IPS DF 6.9 (cell line): ENCODE measurements at places on chromosomes 3 and 15.

DNA sequence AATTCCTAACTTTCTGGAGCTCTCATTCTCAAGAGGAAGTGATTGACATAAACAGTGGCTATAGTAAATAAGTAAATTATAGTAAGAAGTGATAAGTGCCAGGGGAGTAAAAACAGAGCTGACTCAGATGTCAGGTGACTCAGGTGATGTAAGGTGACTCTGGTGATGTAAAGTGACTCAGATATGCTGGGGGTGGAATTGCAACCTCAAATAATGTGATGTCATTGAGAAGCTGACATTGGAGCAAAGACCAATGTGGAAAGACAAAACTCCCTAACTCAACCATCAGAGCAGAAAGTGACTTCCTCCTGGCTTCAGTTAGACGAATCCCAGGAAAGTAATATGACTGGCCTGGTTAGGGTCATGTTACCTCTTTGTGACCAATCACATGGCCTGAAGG, 144.2 kb upstream of the SNTN start:
- DNase-seq: no peak

GRCh38 chr3:43490640-43491185, 131.1 kb downstream of the ANO10 start:
- no peak for DNase-seq

- no peak for DNase-seq
Measured at GRCh38 chr15:77859491-77860060, 217.9 kb downstream of the TBC1D2B start.

GRCh38 chr3:36542186-36542585, 161.9 kb downstream of the STAC start:
- no peak for DNase-seq

DNA sequence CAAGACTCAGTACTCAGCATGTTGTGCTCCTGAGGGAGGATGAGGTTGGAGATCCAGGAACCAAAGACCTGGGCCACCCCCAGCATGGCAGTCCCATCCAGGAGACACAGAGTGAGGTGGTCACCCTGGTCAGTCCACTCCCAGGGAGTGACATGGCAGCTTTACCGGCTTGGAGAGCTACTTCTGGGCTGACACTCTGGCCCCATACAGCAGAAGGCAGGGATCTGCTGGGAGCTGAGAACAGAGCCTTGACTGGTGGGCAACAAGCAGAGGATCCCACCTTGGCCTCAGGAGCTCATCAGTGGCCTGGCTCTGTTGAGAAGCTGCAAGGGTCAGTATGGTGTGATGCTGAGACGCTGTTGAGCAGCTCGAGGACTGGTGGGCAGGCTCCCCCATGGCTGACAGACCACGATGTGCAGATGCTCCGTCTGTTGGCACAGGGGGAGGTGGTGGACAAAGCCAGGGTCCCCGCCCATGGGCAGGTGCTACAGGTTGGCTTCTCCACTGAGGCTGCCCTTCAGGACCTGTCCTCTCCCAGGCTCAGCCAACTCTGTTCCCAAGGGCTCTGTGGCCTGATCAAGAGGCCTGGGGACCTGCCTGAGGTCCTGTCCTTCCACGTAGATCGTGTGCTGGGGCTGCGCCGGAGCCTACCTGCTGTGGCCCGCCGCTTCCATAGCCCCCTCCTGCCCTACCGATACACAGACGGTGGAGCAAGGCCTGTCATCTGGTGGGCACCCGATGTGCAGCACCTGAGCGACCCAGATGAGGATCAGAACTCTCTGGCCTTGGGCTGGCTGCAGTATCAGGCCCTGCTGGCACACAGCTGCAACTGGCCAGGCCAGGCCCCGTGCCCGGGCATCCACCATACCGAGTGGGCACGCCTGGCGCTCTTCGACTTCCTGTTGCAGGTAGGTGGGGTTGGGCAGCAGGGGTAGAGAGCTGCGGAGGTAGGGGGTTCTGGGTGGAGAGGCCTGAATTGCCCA, 53.8 kb downstream of the GASK1A start:
- no peak for DNase-seq
